ENCODE measurements at places on chromosomes 6 and 20.

GRCh38 chr6:157991067-157991432 lies 9.4 kb downstream of the SYNJ2 start:
- DNase-seq: no peak

DNA sequence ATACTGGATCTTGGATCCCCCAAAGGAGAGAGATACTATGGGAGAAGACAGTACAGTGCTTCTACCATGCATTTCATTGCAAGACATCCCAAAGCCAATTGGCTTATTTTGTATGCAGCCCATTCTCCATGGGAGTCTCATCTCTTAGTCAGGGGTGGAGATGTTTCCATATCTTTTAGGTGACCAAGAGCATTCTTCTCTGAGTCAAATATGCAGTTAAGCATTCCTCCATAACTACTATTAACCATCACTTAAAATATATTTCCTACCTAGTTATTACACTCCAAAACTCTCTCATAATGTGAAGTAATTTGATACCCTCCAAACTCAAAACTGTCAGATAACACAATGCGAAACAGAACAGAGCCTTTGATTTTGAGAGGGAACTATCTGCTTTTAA lies 542.6 kb downstream of the HDGFL1 start:
- no peak for DNase-seq

DNA sequence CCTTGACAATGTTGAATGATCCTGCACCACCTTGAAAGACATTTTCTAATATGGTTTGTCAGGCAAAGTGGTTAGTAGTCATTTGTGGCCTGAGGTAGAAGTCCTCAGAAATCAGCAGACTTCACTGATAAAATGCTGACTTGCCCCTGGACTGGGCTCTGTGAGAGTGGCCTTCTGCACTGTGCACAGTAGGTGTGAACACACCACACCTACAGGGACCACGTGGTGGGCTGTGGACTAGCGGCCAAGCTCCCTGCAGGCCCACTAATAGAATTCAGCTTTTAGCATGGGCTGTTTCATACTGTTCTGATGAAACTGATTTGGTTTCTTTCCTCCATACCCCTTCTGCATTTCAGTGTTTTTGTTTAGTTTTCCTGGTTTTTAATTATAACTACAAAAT lies 7.3 kb downstream of the BPHL start:
- DNase-seq: no peak

DNA sequence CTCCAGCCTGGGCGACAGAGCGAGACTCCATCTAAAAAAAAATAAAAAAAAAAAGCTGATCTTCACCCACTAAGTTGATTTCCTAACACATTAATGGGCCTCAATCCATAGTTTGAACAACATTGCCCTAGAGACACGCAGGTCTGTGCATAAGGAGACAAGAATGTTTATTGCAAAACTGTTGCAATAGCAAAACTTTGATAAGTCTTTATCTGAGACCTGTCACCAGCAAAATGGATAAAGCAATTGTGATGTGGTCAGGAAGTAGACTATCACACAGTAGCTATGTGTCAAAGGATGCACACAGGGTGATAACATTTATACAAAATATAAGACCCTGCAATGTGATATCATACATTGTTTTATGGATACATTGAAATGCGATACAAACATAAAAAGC lies 4.2 kb upstream of the ITPR3 start:
- no peak for DNase-seq

- no peak for DNase-seq
Observed at GRCh38 chr20:40641202-40641601, 47.8 kb downstream of the MAFB start.

- no peak for DNase-seq
Observed at GRCh38 chr6:23656255-23657194, 469.5 kb upstream of the NRSN1 start.

- DNase-seq: no peak
Observed at GRCh38 chr6:143754204-143754603, 76.4 kb downstream of the PHACTR2 start.

Measured in HEK293T (cell line).